ENCODE measurements at places on chromosomes 2 and 18. TPM values are rescaled to one million over a fixed set of nuclear protein-coding genes. Genes with fewer than 3 reads are reported as not detected.

TUBA4B gene
- total RNA-seq, result not detected

CXCR1 gene
- 0.55 TPM for total RNA-seq

ALPP gene
- total RNA-seq, result not detected

MALL gene
- total RNA-seq, result 2.9 TPM

SCYGR4 gene
- total RNA-seq, result not detected

ADD2 gene
- total RNA-seq, result 0.60 TPM

PSMG2 gene
- total RNA-seq, result 56.6 TPM

ANKRD23 gene
- 642 TPM for total RNA-seq

TACR1 gene
- total RNA-seq, result 0.15 TPM

C2orf66 gene
- total RNA-seq, result not detected

STK39 gene
- 1.5 TPM for total RNA-seq

TMEM127 gene
- 33.1 TPM for total RNA-seq

ZNF385B gene
- 9.7 TPM for total RNA-seq

SPRED2 gene
- 9.3 TPM for total RNA-seq

GKN2 gene
- total RNA-seq, result not detected

GRCh38 chr2:28586867-28587266 is 91.0 kb downstream of the PLB1 start:
- DNase-seq, result no peak

DNA sequence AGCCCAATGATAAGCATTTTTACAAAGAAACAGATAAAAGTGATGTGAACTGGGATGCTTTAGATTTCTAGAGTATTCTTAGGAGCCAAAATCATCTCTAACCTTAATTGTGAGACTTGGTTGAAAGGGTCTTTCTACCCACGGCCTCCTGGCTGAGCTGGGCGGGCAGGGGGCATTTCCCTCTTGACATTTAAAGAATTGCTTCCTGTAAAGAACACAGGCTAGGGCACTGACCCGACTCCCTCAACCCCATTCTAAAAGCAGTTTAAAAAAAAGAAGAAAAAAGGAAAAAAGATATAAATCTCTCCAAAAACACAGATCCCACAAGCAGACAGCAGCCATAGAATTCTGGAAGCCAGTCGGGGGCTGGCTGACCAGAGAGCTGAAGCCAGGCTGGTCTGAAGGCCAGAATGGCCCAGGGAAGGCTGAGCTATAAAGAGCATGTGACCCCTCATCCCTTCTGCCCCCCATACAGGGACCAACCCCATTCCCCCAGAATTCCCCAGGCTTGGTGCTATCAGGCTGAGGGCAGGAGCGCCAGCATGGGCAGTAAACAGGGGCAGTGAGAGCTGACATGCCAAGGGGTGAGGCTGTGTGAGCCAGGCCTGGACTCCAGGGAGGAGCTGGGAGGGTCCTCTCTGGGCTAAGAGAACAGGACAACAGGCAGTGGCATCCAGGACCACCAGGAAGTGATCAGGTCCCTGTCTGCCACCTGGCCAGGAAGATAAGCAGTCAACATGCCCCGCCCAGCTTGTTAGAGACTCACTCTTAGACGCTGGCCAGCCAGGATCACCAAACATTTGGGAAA is 188.5 kb downstream of the HDAC4 start:
- peak; percentile 2 for DNase-seq

GRCh38 chr2:229610872-229611271 is 103.5 kb downstream of the DNER start:
- DNase-seq, result no peak

GRCh38 chr2:96325884-96326255 is 753 bp downstream of the ITPRIPL1 start:
- DNase-seq, result no peak

DNA sequence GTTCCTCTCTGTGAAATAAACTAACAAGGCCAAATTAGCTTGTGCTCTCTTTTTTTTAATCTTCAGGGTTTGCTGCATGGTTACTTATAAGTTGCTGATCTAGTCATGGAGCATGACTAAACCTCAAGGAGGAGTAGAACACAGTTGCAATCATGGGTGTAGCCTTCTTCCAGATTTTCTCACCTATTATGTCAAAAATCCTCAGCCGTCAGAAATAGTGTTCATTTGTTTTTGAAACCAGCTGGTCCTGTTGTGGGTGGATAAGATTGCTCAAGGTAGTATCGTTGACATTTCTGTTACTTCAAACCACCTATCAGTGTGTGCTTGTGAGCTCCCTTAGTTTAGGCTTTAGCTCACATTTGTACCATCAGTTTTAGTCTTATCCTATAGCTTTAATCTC is 11.2 kb downstream of the RELCH start:
- no peak for DNase-seq

- no peak for DNase-seq
Measured at GRCh38 chr2:182173944-182174622, 188.4 kb downstream of the PPP1R1C start.

DNA sequence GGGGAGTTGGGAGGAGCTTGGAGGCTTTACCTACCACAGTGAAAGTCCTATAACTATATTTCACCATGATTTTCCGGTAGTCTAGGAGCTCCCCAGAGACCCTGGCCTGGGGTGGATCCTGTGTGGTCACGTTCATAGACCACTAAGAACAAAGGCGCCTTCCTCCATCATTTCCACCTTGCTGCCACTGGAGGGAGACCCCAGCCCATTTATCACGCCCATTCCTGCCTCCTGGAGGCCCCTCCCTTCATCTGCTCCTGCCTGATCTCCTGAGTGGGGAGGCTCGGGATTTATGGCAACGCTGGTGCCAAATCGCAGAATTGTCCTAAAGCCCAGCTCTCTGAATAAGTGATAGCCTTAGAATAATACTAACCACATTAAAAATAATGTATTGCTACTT is 507.6 kb upstream of the SPHKAP start:
- DNase-seq, result no peak

- no peak for DNase-seq
Measured at GRCh38 chr18:47215554-47216138, 35.8 kb downstream of the SKOR2 start.

- no peak for DNase-seq
Measured at GRCh38 chr2:196112418-196113034, 43.9 kb upstream of the DNAH7 start.

GRCh38 chr18:29164993-29165599 is 988.2 kb upstream of the CDH2 start:
- DNase-seq, result no peak

DNA sequence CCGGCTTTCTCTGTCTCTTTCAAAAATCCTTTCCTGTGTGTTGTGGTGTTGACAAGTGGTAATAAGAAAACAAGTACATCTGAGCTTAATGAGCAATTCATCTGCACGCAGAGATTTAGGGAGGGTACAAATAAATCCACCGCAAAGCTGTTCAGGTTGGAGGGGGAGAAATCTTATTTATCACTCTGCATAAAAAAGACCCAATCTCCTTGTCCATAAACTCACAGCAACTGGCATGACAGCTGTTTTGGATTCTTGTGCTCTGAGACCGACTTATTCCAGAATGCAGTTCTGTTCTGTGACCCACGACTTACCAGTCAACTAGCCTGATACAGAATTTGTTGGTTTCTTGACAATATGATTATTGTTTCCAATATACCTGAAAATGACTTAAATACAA is 380.1 kb downstream of the SOX11 start:
- no peak for DNase-seq

DNA sequence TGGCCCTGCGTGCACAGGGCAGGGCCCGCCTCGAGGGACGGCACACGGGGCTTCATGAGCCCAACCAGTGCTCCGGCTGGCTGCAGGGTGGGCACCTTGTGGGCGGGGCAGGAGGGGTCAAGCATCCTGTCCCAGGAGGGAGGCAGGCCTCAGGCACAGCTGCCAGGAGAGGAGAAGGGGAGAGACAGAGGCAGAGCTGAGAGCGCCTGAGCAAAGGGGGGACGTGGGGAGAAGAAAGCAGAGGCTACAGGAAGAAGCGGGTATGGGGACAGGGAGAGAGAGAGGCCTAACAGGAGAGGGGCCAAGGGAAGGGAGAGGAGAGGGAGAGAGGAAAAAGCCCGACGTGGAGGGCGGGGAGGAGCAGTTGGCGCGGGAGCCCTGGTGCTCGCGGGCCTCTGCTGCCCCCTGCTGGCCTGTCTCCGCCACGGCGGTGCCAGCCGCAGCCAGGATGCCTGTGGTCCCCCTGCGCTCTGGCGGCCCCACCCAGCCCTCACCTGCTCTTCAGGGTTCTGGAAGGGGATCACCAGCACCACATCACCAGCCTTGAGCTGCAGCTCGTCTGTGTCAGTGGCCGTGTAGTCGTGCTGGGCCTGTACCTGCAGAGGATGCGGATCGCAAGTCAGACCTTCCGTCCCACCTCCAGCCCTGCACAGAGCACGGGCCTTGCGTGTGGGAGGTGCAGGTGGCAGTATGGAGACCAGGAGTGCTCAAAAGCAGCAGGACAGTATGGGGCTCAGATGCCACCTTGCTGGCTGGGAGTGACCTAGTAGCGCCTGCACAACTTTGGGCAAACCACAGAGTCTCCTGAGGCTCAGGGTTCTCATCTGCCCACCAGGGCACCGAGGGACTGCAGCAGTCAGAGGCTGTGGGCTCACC is 56.8 kb downstream of the BIN1 start:
- DNase-seq, result no peak

DNA sequence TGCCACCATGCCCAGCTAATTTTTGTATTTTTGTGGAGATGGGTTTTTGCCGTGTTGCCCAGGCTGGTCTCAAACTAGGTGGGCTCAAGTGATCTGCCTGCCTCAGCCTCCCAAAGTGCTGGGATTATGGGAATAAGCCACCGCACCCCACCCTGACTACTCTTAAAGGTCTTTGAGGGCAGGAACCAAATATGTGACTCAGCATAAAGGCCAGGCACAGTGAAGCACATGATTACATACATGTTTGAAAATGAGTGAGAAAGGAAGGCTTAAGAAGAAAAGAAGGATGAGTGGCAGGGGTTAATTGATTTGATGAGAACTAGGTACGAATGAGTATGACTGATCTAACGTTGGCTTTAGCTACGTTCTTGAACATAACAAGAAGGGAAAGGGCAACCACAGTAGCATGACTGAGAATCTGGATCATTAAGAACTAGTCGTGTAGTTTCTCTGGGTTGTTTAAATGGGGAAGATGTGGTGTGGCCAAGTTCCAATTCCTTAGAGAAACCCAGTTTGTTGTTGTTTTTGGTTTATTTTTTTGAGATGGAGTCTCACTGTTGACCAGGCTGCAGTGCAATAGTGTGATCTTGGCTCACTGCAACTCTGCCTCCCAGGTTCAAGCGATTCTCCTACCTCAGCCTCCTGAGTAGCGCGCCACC is 6.8 kb downstream of the RESP18 start:
- no peak for DNase-seq

DNA sequence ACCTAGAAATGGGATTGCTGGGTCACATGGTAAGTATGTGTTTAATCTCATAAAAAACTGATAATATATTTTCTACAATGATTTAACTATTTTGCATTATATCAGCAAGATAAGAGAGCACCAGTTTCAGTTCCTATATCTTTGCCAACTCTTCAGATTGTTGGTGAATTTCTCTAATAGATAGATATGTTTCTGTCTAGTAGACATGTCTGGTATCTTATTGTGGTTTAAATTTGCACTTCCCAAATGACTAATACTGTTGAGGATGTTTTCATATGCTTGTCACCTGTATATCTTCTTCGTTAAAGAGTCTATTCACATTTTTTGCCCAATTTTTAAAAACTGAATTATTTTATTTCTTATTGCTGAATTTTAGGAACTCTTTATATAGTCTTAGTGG is 113.8 kb upstream of the UXS1 start:
- DNase-seq, result no peak

- DNase-seq, result no peak
Measured at GRCh38 chr2:112710956-112711750, 9.7 kb upstream of the NT5DC4 start.

- no peak for DNase-seq
Measured at GRCh38 chr2:28643911-28644334, 107.7 kb upstream of the PPP1CB start.

- no peak for DNase-seq
Measured at GRCh38 chr2:158926478-158926948, 41.9 kb upstream of the TANC1 start.

DNA sequence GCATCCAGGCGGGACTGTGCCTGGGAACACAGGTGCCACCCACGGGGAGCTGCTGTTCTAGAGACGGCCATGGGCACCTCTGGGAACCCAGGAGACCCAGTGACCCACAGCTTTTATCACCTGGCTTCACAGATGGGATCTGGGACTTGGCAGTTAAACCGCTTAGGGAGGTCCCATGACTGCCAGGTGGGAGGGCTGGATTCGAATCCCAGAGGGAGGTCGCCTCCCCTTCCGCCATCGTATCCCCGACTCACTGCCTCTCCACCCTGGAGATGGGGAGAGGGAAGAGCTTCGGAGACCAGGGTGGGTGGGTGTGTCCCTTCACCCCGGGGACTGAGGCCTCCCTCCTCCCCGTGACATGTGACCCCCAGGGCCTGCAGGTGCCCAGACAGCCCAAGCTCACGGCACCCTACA is 169.4 kb downstream of the RTP5 start:
- no peak for DNase-seq

DNA sequence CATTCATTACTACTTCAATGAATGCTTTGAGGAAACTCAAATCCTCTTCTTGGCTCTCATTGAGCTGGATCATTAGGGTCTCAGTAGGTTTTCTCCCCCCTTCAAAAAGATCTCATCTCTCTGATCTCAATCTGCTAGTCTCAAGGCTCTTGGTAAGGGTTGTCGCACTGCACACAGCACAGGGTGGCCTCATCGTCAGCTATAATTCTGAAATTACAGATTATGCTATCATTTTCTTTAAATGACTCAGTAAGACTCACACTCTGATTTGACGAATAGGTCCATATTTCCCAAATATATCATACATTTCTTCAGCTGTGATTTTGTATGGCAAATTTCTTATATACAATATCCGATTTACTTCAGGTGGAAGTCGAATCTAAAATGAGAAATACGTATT is 2.3 kb downstream of the SF3B6 start:
- DNase-seq, result no peak

DNA sequence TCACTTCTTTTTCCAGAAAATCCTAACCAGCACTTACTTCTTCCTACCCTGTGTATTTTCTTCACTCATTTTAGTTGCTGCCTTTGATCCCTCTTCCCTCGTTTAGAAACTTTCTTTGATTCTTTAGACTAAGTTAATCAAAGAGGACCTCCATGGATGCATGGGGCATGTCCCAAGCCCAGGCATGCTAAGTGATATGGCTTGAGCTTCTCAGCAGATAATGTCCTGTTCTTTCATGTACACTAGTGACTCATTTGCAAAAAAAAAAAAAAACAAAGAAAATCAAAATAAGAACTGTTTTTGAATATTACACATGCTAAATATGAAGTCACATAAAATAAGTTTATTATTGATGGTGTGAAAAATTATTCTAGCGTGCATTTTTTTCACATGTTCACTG is 800.9 kb downstream of the SATB2 start:
- DNase-seq, result no peak

Measured in gastrocnemius medialis (tissue), 4 donors.